ENCODE measurements at places on chromosomes 2 and 18.
A peak's percentile ranks its signal among the peaks of the same experiment; 100 is the strongest.

DNA sequence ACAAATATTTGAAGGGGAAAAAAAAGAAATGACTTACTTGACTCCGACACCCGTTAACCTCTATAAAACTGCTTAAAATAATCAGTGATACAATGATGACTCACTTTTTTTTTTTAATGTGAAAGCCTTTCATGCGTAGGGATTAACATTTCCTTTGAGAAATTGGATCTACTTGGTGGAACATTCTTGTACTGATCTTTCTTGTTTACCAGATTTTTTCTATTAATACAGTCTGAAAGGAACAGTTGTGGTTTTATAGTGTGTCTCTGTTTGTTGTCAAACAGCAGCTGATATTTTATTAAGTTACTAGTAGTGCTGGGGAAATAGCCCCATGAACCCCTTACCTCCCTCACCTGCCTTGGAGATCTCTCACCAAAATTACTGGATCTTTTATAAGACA lies 40.2 kb upstream of the NEB start:
- no peak for DNase-seq

DNA sequence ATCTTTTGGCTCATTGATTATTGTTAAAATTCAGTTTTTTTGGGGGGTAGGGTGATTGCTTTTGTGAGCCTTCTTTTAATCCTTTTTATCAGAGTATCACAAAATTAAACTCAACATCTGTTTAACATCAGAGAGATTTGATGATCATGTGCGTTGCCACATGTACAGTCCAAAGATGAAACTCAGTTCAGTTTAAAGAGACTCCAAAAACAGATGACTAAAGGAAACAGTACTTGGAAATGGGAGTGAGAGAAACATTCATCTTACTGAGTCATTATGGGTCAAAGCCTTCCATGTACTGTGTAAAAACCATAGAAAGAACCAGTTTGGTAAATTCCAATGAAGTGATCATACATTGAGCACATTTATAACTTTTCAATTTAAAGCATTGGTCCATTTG lies 53.0 kb downstream of the LYPD6 start:
- DNase-seq, result no peak

DNA sequence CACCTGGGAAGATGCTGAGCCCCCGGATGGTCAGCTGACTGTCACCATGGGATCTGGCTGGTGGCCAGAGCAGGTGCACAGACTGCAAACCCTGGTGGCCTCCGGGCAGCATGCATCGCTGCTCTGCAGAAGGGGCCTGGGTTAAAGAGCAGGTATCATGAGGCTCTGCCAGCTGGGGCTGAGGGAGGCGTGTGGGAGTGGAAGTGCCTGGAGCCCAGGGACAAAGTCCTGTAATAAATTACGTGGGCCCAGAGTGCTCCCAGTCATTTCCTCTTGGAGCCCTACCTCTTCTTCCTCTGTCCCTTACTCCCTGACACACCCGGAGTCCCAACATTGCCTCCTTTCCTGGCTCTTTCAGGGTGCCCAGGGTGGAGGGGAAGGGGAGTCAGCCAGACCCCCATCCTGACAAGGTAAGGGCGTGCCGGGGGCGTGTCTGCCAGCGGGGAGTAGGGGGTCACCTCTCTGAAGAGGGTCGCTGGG lies at the start of gene MYO7B:
MYO7B (plus strand) TSS at position 262 of the 480 bp plus-strand sequence. CDS start 24,040 bp downstream, outside the sequence.
- DNase-seq, result peak; percentile 68

DNA sequence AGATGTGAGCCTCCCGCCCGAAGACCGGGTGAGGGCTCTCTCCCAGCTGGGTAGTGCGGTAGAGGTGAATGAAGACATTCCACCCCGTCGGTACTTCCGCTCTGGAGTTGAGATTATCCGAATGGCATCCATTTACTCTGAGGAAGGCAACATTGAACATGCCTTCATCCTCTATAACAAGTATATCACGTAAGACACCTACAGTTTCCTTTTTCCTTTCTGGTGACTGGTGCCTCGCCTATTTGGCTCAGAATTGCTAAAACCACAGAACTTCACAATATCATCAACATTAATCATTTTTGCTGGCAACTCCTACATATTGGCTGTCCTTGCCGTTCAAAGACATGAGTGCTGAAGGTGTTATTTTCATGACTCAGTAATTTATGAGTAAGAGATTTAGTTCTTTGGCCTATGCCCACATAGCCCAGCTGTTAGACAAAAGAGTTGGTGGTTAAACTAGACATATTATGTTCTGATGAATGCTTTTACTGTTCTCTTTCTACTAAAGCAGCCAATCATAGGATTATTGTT lies 2.2 kb downstream of the STAMBP start:
- DNase-seq, result no peak

- DNase-seq, result no peak
These were observed 8.7 kb upstream of the TGIF1 start for GRCh38 chr18:3441290-3441689.

DNA sequence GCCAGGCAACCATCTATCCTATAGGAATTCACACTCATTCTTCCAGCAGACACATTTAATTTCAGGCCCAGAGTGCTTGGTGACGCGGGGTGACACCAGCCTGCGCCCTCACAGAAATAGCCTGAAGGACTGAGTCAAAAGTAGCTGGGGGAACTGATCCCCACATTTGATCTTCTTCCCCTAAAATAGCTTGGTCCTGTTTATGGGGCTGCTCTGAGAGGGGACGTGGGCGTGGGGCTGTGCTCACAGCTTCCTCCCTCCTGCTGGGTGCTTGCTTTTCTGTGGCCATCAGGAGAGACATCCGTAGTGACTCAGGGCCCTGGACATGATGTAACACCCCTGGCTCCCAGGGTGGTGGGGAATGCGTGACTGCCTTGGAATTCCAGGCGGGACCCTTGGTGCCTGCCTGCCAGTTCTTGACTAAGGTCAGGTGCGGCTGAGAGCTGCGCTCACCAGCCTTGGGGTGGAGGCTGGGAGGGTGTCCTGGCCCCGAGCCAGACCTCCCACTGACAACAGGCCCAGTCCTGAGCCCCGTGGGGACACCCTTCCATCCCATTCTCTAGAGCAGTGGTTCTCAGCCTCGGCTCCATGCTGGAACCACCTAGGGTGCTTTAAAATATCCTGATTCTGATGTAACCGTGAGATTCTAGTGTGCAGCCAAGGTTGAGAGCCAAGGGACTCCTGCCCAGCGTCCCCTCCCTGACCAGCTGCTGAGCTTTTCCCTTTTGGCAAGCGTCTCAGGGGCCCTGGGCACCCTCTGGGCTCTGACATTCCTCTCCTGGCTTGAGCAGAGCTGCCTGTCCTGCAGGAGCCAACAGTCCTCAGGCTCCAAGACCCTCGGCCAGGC lies 47.4 kb upstream of the SMAD7 start:
- no peak for DNase-seq

GRCh38 chr2:186044761-186045160 lies 306.2 kb downstream of the FSIP2 start:
- no peak for DNase-seq

GRCh38 chr2:50309503-50309902 lies 722.4 kb downstream of the NRXN1 start:
- no peak for DNase-seq
